Activated CD4-positive, alpha-beta T cell treated with anti-CD3 and anti-CD28 coated beads for 4 hours (primary cell): ENCODE measurements at places on chromosomes 5 and 9.

- DNase-seq, result no peak
Observed at GRCh38 chr9:9961487-9961886, 651.3 kb downstream of the PTPRD start.

DNA sequence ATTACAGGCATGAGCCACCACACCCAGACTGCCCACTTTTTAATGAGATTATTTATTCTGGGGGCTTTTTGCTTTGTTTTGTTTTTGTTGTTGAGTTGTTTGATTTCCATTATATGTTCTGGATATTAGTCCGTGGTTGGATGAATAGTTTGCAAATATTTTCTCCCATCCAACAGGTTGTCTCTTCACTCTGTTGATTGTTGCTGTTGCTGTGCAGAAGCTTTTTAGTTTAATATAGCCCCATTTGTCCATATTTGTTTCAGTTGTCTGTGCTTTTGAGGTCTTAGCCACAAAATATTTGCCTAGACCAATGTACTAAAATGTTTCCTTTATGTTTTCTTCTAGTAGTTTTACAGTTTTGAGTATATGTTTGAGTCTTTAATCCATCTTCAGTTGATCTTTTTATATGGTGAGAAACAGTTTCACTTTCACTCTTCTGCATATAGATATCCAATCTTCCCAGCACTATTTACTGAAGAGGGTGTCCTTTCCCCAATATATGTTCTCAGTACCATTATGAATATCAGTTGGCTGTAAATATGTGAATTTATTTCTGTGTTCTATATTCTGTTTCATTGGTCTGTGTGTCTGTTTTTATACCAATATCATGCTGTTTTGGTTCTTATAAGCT is 30.2 kb upstream of the TBCA start:
- DNase-seq, result no peak

DNA sequence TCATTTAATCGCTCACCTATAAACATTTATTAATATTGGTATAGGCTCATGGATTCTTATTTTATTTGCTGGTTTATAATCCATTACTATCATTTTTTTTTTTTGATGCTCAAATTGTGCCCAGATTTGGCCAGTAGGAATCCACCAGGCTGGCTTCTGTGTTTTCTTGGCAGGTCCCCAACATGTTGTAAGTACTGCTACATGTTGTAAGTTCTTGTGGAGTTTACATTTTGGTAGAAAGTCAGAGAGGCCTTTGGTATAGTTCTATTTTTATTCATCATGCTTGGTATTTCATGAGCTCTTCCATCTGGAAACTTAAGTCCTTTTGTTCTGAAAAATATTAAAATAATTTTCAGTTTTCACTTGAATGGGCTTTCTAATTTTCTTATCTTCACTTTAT is 47.1 kb downstream of the MAT2B start:
- no peak for DNase-seq

GRCh38 chr9:121780177-121781040 is 129.0 kb downstream of the DAB2IP start:
- no peak for DNase-seq

DNA sequence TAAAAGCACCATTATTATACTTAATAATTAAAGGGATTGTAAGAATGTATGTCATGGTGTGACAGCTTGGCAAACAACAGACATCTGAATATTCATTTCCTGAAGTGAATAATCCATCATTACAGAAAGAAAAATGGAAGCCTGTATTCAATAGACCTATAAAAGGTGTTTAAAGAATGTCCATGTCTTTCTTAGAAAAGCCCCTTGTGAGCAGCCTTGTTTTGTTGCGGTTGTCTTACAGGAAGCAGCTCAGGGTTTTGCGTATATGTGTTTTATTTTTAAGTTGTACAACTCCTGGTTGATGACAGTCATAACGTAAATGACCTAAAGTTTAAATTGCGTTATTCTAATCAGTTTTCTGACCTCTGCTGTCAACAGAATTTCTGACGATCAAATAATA is 53.8 kb downstream of the CAST start:
- no peak for DNase-seq

GRCh38 chr5:78626009-78626571 is 22.5 kb downstream of the LHFPL2 start:
- no peak for DNase-seq

DNA sequence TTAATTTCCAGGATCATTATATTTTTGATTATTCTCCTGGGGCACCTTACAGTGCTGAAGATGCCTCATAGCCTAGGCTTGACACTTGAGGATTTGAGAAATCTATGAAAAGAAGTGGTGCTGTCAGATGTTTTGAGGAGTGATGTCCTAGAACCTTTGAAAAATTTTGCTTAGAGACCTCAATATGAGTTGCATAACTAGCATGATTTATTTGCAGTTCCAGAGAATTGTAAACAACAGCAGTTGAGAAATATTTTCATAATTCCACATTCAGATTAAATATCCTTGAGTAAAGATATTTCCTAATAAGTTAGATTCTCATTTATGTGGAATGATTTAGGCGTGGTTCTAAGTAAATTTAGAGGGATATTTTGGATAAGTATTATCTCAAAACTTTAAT is 225.8 kb downstream of the ADAMTSL1 start:
- DNase-seq, result no peak

- no peak for DNase-seq
Observed at GRCh38 chr5:149780043-149780737, 50.1 kb downstream of the PPARGC1B start.

- no peak for DNase-seq
Observed at GRCh38 chr5:42285230-42285629, 138.0 kb upstream of the GHR start.

GRCh38 chr9:125262294-125262991 is 817 bp downstream of the GAPVD1 start:
- no peak for DNase-seq
